ENCODE measurements at places on chromosomes 5 and 9.

GRCh38 chr5:135576075-135576599, 2.7 kb downstream of the CXCL14 start:
- no peak for DNase-seq

DNA sequence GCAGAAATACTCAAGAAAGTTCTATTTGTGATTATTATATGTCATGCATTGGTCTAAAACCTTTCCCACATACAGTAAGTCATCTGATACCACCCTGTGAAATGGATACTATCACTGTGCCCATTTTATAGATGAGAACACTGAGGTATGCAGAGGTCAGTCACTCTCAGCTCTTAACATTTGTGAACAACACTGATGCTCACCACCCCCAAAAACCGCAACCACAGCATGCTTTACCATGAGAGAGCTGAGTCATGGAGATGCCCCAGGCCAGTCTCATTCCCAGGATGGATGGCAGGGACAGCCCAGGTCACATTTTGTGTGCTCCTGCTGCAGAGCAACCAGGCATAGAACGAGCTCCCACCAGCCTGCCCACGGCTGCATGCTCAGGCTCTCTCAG, 53.5 kb upstream of the IRX1 start:
- no peak for DNase-seq

DNA sequence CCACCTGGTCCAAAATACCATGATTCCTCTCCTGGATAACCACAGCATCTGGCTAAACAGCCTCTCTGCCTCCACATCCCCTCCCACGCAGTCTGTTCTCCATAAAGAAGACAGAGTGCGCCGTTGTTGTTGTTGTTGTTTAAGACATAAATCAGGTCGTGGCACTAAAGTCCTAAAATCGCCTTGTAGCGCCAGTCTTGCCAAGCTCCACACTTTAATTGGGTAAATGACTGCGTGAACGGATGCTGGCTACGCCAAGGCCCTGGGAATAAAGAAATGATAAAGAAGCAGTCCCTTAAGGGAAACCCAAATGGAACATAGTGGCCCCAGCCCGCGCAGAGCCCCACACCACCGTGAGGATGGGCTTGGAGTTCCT, 364 bp upstream of the SFXN1 start:
- DNase-seq, result no peak

DNA sequence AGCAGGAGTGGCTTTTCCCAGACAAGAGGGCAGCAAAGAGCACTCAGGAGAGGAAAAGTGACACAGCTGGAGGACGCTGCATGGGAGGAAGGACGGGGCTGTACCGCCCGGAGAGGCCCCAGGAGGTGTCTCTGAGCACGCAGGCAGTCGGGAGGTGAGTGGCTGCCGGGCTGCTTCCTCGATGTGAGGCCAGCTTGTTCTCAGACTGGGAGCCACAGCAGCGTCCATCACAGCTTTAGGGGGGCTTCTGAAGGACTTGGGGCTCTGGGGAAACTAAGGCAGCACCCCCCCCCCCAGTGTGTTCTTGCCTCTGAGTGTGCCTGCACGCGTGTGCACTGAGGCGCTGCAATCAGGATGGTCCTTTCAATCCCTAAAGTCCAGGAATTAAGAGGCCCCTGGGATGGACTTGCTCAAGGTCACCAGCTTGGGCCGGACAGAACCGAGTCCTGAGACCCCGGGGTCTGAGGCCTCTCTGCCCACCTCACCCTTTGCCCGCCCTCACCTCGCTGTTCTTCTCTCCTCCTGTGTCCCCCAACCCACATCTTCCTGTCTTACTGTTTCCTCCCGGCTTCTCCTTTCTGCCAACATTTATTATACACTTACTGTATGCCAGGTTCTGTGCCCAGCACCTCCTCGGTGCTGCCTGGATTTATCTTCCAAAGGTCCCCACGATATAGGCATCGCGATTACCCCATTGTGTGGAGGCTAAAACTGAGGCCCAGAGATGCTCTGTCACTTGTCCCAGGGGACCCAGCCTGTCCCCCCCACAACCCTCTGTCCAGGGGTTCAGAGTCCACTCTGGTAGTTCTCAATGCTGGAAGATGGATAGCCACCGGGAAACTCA, 32.9 kb downstream of the FAM163B start:
- DNase-seq, result no peak

- no peak for DNase-seq
Observed at GRCh38 chr5:2257326-2258244, 374.9 kb upstream of the IRX4 start.

GRCh38 chr5:135221696-135222095, 177.3 kb downstream of the MACROH2A1 start:
- no peak for DNase-seq

DNA sequence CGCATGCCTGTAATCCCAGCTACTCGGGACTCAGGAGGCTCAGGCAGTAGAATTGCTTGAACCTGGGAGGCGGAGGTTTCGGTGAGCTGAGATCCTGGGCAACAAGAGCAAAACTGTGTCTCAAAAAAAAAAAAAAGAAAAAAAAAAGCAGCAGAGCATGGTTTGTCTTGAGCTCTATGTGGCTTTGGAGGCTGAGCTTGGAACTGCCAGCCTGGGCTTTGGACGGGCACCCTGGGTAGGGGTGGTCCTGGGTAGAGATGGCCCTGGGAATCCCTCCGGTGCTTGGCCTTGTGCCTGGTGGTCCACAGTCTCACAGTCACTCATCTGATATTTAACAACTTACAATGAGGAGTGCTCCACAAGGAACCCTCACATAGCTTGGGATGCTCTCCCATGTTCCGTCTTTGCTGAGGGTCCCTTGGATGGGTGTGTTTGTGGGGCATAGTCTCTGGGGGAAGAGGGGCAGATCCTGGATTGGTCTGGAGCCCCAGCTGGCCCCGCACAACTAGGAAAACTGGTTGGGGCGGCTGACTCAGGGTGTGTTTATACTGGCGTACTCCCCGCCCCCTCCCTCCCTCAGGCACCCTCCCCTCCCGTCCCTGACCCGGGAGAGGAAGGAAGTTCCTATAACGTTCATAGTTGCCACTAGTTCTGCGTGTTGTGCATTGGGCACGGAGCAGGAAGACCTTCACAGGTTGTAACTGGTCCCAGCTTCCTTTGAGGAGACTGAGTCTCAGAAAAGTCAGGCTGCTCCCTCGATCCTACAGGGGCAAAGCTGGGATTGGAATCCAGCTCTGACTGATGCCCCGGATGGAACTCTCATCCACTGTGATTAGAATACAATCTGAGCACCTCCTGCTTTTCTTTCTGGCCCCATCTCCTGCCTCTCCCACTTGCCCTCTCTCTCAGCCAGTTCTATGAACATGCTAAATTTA, 11.2 kb downstream of the IER5L start:
- DNase-seq, result no peak

All from GM19239 (cell line).